ENCODE measurements at places on chromosomes 12 and 14.

DNA sequence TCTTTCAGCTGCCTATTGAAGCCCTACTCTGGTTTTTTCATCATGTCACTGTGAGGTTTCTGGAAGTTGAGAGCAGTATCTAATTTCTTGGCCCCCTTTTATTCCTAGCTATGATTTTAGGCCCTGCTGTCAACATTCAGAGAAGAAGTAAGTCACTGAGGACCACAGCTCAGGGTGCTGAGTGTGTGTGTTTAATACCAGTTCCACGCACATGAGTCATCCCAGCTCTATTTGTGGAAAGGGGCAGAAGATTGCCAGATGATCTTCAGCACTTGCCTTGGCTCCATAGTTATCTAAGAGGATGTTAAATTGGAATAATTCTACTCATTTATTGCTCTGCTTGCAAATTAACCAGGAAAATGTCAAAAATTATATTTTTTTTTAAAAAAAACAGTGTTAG is 65.5 kb upstream of the SLC38A4 start:
- DNase-seq = no peak

DNA sequence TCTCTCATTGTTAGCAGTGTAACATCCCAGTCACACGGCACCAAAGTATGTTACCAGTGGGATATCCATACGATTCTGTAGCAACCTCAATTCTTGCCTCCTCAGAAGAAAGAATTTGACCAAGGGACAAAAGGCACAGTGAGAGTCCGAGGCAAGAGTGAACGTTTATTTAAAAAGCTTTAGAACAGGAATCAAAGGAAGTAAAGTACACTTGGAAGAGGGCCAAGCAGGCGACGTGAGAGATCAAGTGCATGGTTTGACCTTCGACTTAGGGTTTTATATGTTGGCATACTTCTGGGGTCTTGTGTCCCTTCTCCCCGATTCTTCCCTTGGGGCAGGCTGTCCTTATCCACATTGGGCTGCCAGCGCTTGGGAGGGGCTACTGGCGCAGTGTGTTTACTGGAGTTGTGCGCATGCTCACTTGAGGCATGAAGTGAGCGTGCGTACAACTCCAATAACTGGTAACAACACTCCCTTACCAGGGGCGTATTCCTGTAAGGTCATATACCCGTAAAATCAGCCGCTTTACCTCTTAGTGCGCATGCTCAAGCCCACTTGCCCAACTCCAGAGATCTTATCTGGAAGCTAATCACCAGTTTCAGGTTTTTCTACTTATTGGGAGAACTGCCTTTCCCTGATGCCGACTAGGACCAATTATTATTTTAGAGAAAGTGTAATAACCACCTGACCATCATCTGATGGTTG is 71.7 kb downstream of the FAR2 start:
- DNase-seq = peak; percentile 11

DNA sequence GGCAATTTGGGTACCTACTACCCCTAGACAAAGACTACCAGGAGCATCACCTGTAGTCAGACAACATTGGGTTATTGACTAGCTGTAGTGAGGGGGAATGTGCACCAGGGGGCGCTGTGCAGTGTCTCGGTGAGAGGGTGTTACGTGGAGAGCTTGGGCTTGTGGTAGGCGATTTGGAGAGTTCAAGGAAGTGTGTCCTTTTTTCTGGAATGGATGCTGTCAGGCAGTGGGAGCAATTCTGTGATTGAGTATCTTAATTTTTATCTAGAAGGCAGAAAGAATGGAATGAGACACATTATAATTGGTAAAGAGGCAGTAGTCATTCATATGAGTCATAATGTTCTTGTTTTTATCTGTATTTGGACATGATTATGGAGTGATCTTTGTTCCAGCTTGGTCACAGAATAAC is 187.7 kb downstream of the GALC start:
- no peak for DNase-seq

DNA sequence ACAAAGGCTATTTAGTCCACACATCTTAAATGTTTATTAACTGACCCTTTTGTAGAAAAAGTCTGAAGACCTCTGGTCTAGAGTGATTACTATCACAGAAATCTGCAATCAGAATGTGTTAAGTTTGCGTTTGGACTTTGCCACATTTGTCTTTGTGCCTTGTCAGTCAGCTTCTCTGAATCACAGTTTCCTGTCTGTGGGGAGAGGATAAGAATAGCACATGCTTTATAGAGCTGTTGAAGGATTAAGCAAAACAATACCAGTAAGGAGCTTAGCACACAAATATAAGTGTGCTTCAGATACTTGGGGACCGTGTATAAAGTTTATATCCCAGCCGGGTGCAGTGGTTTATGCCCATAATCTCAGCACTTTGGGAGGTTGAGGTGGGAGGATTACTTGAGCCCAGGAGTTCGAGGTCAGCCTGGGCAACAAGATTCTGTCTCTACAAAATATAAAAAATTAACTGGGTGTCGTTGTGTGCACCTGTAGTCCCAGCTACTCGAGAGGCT is 63.0 kb upstream of the BTG1 start:
- DNase-seq = no peak

DNA sequence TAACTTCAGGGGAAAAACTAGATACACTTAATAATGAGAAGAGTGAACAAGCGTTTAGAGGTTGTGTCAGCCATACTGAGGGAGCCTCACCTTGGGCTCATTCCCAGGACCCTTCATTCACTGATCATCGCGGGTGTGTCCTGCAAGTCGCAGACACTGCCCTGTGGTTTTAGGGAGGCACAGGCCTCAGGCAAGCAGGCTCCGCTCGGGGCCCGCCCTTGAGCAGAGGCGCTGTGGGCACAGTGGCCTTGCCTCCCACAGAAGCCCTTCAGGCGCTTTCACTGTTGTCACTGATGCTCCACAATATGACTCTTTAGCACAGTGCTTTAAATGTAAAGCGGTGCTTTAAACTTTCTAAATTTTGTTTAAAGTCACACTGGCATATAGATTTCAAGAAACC is 67.4 kb downstream of the DDX51 start:
- DNase-seq = no peak

GRCh38 chr12:76706761-76707160 is 57.2 kb upstream of the ZDHHC17 start:
- DNase-seq = no peak

- no peak for DNase-seq
Measured at GRCh38 chr12:13146336-13146938, 43.0 kb upstream of the GSG1 start.

GRCh38 chr14:94738751-94739150 is 31.2 kb downstream of the GSC start:
- no peak for DNase-seq

DNA sequence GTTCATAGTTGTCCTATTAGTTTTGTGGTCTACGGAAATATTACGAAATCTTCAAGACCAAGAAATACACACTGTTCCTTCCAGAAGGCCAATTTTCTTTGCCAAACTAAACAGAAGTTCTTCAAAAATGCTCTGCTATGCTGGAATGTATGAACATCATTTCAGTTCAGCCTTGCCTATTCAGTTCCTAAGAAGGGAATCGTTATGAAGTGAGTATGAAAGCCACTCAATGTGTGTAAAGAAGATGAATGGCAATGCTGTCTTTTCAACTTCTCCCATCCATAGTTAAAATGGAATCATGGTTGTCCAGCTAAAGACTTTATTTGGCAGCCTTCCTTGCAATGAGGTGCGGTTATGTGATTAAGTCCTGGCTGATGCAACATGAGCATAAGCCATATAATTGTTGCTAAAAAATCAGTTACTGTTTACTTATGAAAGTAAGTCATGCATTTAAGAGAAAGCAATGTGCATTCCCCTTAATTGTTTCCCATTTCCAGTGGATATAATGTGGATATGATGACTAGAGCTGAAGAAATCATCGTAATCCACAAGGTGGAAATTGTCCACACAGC is 73.8 kb upstream of the PTPRR start:
- no peak for DNase-seq

GRCh38 chr12:125533434-125534029 is 468.3 kb downstream of the AACS start:
- peak; percentile 57 for DNase-seq

- no peak for DNase-seq
Measured at GRCh38 chr12:80107221-80107620, 7.9 kb downstream of the OTOGL start.

- DNase-seq = no peak
Measured at GRCh38 chr12:6459004-6459337, 7.1 kb downstream of the TAPBPL start.

DNA sequence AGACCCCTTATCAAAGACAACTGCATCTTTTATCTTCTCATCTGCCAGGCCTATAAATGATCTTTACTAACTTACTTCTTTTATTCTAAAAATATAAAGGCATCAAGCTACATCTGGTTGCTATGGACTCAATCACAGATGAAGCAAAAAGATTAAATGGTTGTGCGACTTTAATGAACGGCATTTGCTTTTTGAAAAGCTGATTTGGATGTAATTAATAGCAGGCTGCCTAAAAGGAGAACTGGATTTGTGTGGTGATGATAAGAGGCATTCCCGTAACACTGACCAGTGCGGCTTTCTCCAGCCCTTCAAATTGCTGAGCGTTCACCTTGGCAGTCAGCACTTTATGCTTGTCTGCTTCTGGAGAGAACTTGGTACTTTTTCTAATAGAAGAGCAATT is 103.8 kb downstream of the ARMH4 start:
- no peak for DNase-seq

GRCh38 chr12:76692846-76693245 is 71.1 kb upstream of the ZDHHC17 start:
- no peak for DNase-seq

DNA sequence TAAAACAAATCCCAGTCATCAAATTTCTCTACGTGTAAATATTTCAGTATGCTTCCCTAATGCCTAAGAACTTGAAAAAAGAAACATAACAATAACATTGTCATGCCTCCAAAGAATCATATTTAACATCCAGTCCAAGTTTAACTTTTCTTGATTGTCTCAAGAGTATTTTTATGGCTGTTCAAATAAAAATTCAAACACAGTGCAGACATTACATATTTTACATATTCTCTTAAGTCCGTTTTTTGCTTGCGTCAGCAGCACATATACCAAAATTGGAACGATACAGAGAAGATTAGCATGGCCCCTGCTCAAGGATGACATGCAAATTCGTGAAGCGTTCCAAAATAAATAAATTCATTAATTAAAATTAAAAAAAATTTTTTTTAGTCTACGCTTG is 23.3 kb upstream of the EEA1 start:
- DNase-seq = no peak

DNA sequence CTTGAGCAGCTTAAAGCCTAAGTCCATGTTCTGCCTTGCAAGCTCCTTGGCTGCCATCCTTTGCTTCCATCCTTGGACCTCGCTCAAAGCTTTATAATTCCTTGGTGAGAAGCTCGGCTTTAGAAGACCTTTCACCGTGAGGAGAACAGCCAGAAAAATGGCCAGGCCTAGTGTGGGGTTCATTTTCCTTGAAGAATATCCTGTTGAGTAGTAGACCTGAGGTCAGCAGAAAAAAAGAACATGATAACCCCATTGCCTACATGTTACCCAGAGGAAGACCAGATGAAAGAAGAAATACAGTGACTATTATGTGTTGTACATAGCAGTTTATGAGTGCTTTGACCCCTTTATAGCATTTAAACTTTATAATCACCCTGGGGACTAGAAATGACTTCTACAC is 11.1 kb downstream of the SERPINA12 start:
- DNase-seq = no peak

- no peak for DNase-seq
Measured at GRCh38 chr14:61596990-61597389, 98.3 kb upstream of the HIF1A start.

DNA sequence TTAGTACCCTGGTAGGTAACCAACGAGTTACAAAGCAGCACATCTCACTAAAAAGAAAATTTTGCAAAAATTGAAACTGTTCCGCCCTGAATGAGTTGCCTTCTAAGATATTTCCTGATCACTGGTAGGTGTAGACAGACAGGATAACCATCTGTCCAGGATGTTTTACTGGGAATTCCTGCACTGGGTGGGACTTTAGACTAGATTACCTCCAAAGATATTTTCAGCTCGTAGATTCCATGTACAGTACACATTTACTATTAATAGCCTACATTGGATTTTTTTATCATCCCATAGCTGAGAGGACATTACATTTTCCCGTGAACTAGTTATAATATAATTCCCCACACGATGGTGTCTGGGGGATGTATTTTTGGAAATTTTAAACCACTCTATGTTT is 139.6 kb downstream of the DYRK2 start:
- DNase-seq = no peak

GRCh38 chr12:2561367-2561766 is 233.4 kb upstream of the FKBP4 start:
- DNase-seq = no peak

DNA sequence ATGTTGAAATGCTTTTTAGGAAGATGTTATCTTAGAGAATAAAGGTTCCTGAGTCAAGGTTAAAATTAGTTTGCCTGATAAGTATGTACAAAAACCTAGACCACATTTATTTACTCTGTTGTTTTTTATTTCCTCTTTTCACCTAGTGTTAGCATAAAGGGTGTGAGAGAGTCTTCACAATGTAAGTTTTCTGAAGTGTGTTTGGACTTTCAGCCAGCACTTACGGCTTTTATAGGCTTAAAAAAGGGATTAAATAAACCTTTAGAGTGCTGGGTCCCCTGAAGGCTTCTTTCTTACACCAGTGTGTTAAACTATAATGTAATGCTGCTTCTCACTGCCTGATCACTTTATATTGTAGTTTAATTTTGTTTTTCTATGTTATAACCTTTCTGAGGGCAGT is 27.2 kb downstream of the ARHGAP5 start:
- no peak for DNase-seq

DNA sequence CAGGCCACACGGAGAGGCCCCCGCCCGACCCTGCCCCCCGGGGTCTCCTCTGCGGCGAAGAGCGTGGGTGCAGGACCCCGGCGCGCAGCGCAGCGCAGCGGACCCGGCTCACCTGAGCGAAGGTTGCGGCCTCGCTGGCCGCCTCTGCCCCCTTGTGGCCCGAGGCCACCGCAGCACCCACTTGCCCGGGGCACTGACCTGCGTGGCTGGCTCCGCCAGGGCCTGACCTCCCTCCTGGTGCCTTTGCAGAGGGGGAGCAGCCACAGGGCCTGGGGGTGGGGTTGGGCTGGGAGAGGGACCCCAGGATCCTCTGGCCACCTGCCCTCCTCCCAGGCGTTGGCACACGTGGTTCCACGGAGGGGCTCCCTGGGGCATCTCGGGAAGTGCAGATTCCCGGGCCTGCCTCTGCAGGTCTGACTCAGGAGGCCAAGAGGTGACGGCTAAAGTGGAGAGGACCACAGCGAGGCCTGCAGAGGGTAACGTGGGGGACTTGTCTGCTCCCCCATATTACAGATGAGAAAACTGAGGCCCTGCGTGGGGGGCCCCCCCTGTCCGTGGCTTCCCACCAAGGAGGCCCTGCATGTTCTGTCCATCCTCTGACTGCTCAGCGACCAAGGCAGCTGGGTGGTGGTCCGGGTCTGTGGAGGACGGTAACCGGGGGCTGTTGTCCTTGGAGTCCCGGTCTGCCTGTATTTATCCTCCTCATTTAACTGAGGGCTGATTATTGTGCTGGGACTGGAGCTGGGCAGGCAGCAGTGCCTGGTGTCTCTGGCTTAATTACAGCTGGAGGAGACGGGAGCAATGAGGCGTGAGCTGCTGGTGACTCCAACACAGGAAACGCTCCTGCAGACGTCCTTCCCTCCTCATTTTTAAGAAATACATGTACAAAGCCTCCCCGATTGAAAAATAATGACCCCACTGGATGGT is 67.9 kb upstream of the BEGAIN start:
- DNase-seq = peak; percentile 18

- peak; percentile 22 for DNase-seq
Measured at GRCh38 chr12:85923767-85924331, 49.8 kb downstream of the NTS start.
